Mesenteric fat pad (tissue), 1 donor: ENCODE measurements at places on chromosomes 7 and 10. TPM values are rescaled to one million over a fixed set of nuclear protein-coding genes. Genes with fewer than 3 reads are reported as not detected.

GRCh38 chr7:30304177-30304884 is 19.9 kb downstream of the ZNRF2 start:
- DNase-seq: no peak

Gene PHKG1
- total RNA-seq: 2.8 TPM

Gene PDE6C
- total RNA-seq: not detected

Gene SRGN
- total RNA-seq: 404 TPM

- DNase-seq: no peak
Measured at GRCh38 chr7:96330193-96330592, 8.3 kb upstream of the SLC25A13 start.

DNA sequence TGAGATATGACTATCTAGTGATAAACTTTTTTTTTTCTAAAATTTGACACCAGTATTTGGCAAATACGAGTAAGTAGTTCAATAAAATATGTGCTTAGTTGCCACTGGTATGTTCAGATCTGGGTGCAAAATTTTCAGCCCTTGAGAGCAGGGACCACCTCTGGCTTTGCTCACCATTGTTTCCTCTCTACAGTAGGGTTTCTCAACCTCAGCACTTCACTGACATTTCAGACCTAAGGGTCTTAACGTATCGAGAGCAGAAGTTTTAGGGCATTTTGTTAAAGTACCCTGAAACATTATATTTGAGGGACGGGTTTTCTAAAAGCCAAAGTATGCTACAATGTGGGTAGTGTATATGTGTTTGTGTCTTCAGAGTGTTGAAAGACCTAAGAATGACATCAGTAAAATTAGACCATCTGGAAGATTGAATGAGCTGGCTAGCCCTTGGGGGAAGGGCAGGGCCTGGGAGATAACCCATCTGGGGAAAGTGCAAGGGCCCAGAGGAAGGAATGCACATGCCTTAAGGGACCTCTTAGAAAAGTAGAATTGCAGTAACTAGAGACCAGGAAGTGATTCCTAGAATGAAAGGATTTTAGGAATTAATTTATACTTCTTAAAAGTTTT is 11.8 kb downstream of the BZW2 start:
- no peak for DNase-seq

Gene SDK1
- 7.5 TPM for total RNA-seq

DNA sequence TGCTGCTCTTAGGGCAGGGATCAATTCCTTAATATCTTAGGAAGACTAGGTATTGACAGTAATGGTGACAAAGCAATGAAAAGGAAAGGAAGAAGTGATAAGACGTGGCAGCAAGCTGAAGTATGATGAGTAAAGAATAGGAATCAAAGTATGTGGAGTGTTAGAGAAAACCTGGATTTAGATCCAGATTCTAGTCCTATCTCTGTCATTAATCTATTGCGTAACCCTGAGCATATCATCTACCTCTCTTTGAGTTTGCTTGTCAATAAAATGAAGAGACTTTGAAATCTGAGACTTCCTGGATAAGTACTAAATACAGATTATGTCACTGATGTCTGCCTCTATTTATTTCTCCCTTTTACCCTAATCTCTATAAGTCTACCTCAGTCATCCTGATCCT is 89.2 kb downstream of the PTEN start:
- no peak for DNase-seq

DNA sequence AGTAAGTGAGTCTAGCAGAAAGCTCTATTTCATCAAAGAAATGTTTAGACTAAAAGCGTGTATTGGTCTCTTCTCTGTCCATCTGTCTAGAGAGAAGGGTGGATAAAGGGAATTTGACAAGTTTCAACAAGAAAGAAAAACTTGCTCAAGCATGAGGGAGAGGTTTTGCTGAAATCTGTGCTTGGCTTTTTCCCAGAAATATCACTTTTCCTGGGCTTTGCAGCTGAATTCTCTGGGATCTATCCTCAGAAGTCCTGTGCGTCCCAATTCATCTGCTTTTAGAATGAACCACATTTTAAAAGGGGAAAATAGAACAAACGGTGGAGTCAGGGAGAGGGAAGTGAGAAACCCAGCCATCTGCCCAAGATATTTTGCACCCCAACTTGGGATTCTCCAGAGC is 59.6 kb upstream of the CELF2 start:
- no peak for DNase-seq

DNA sequence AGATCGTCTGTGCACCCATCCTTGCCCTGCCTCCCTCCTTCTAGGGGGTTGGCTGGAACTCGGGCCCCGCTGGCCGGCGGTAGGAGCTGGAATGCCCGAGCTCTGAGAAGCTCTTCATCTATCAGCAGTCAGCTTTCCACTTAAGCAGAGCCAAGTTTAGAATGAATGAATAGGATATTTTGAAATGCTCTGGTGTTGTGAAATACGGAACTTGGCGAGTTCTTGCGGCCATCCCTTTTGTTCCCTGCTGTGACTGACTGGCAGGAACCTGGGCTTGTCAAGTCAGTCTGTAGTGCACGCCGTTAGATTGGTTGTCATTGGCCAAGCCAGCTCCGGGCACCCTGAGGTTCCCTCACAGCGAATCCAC is 33.3 kb downstream of the FOXK1 start:
- no peak for DNase-seq

- no peak for DNase-seq
Measured at GRCh38 chr7:34928052-34928451, 109.2 kb downstream of the DPY19L1 start.

DNA sequence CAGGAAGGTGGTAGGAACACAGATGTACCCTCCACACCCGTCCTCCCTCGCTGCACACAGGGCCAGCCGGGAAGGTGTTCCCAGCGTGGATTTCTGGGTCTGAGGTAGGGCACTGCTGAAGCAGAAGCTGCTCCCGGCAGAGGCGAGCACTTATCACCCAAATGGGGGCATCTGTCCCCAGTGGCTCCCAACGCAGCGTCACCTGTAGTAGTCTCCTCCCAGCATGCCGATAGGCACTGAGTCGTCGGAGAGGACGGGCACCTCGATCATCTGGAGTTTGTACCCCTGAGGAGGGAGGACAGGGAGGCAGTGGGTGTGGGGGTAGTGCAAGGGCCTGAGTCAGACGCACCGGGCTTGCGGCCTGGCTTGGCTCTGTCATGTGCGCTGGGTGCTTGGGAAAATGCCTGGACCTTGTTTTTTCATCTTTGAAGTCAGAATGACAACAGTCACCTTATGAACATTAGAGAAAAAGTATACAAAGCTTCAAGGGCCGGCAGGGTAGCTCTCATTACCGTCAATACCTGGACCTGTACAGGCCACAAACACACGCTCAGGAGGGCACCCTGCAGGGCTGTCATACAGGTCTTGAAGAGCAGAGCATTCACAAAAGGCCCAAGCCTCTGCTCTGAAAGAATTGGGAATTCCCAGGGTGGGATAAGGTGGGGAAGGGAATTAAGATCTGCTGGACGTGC is 3.1 kb upstream of the PYROXD2 start:
- peak; percentile 78 for DNase-seq

Gene GDF10
- total RNA-seq: 0.26 TPM

- no peak for DNase-seq
Measured at GRCh38 chr7:96861-97260, 95.5 kb upstream of the FAM20C start.

GRCh38 chr7:40151504-40151903 is 16.7 kb downstream of the SUGCT start:
- no peak for DNase-seq
